ENCODE measurements at places on chromosomes 1 and 21.
A peak's percentile ranks its signal among the peaks of the same experiment; 100 is the strongest.

DNA sequence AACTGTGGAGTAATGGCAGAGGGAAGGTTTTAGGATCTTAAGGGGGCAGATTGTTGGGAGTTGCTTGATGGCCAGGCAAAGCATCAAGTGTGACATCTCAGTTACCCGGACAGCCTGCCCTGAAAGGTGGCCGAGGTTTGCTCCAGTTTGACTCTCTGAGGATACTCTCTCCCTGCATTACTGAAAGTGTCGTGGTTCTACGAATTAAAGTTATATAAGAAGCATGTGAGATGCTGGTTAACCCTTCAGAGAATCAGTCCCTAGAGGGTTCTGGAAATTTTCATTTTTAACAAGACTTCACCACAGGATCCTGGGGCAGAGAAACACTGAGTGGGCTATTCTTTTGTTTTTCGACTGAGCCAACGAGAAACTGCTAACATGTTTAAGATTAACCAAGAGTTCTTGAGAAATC lies 689 bp upstream of the ZNF644 start:
- DNase-seq, result no peak

GRCh38 chr1:33502726-33503125 lies 30.3 kb downstream of the ZSCAN20 start:
- no peak for DNase-seq

DNA sequence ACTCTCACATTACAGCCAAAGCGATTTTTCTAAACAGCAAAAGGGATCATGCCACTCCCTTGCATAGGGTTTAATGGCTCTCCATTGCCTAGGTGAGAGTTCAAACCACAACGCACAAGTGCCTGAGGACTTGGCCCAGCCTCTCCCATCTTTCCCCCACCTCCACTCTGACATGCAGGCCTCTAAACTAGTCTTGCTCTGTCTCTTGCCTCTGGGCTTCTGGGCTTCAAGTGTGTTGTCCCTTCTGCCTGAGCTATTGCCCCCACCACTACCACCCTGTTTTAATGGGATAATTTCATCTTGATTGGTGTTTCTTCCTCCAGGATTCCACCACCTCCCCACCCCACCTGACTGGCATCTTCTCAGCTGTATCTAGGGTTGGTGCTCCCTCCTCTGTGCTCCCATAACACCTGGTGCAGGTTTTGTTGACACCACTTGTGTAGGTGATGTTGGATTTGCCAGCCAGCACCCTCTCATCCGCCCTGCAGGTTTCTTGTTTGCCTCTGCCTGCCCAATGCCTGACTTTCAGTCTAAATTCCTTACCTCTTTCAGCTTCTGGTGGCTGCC lies 2.7 kb upstream of the ZBTB21 start:
- DNase-seq, result no peak

GRCh38 chr1:109864930-109865612 lies 45.6 kb upstream of the CSF1 start:
- peak; percentile 23 for DNase-seq

GRCh38 chr1:192792628-192793027 lies 16.2 kb upstream of the RGS2 start:
- DNase-seq, result no peak

DNA sequence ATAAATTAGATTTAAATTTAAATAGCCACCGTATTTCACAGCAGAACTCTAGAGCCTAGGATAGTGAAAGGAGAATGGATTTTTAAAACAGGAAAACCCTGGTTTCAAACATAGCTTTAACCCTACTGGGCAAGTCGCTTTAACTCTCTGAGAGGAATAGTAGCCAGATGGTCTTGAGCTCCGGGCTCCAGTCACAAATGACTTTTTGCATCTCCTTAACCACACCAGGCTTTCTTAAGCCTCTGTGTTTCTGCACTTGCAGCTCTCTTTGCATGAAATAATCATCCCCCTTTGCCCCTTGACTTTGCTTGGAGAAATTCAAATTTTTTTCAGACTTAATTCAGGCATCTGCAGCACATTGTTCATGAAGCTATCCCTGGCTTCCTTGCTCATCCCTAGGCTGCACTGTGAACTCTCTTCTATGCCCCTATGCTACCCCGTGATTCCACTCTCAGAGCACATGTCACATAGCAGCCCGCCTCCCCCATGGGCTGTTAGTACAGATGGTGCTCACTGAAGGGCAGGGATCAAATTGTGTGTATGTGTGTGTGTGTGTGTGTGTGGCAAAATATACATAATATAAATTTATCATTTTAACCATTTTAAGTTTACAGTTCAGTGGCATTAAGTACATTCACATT lies 68.8 kb upstream of the DAB1 start:
- DNase-seq, result no peak

DNA sequence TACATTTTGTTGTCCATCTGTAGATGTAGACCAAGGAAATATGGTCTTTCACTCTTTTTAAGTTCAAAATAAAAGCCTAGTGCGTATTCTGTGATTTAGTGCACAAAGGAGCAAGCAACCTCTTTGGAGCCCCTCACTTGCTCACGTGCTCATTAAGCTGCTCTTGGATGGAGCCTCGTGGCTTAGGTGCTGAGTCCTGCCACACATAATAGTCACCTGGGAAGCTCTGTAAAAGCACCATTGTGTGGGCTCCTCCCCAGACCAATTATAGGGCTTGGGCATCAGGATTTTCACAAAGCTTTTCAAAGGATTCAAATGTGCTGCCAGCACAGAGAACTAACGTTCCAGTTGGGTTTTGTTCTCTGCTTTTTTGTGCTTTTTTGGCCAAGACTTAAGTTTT lies 85.0 kb downstream of the PCP4 start:
- no peak for DNase-seq

GRCh38 chr21:43767984-43768867 lies 7.9 kb downstream of the CSTB start:
- DNase-seq, result no peak

DNA sequence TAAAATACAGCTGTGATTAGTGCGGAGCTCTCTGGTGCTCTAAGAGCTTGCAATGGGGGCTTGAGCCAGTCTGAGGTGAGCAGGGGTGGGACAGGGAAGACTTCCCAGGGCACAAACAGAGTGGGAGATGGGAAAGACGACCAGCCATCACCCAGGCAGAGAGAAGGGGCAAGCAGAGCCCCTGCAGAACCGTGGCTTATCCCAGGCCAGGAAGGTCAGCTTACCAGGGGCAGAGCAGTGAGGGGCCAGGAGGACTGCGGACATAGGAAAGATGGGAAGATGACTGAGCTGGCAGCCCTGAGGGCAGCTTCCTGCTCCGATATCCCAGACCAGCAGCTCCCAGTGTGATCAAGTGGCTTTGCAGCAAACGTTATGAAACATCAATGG lies 55.4 kb upstream of the IFFO2 start:
- DNase-seq, result no peak

DNA sequence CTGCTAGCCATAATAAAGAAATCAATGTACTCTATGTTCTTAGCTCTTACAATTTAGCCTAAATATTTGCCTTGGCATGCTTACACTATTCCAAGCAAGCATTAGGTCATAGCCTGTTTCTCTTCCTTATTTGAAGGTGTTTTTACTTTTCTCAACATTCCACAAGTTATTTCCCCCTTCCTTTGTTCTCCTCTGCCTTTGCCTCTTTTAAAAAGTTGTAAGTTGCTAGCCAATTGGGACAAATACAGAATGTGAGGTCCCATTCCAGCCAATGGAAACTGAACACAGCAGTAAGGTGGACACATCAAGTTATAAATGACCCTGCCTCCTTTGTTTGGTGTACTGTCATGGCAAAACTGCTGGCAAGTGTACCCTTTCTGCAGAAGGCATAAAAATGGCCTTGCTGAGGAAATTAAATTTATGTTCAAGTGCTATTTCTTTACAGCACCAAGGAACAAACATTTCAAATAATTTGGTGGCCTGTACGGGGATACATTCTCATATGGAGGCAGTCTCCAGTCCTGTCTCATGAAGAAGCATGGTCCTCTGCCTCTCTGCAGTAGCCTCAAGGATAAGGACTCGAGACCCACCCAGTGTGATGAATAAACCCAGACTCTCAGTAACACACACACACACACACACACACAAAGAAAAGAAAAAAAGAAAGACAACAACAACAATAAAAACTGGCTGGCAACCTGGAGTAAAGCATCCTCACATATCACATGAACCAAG lies 28.8 kb upstream of the FMO1 start:
- DNase-seq, result no peak

- no peak for DNase-seq
Observed at GRCh38 chr1:36411674-36412648, 14.3 kb upstream of the LSM10 start.

DNA sequence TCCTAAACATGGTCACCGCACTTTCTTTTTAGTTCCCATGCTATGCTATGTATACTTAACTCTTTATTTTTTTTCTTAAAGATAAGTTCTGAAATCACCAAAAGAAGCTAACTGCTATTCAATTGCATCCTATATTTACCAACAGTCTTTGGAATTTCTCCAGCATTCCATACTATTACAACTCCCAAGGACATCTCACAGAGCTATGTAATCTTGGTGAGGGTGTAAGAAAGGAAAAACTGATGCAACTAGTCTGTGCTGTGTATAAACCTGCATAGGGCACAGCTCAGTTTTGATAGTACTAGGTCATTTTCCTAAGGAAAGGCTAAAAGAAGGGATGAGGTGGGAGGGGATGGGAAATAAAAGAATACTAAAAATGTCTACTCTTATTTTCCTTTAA lies 78.0 kb downstream of the PTPN14 start:
- no peak for DNase-seq
